ENCODE measurements at places on chromosomes 16 and 17.

DNA sequence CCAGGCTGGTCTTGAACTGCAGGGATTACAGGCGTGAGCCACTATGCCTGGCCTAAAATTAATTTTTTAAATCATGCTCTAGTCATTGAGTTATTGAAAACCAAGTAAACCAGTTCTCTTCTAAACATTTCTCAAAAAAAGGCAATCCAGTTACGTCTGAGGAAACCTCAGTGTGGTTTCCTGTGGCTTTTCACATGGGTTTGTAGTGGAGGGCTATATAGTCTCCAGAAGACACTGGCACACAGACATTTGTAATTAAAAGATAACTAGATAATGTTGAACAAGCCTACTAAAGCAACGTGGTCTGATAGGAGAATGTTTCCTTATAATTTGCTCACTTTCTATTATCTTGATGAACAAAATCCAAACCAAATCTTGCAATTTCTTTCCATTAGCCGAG is 5.2 kb upstream of the TOB1 start:
- DNase-seq, result no peak

DNA sequence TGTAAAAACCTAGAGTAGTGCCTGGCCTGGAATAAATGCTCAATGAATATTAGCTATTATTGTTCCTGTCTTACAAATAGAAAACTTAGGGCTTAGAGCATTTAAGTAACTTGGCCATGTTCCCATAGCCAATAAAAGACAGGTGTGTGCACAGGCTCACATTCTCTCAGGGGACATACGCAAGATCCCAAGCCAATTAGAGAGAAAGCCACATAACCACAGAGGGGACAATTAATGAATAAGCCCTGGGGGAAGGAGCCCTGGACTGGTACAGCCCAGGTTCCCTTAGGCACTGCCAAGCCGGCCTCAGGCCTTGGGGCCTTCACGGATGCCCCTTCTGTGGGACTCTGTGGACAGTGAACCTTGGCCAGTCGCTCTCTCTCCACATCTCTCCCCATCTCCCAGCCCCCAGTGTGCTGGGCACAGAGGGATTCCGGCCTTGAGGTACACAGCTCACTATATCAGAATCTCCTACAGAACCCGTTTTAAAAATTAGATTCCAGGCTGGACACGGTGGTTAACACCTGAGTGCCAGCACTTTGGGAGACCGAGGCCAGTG is 27.3 kb upstream of the ABCC12 start:
- no peak for DNase-seq

- no peak for DNase-seq
These were observed 171.7 kb downstream of the KATNIP start for GRCh38 chr16:27721531-27722181.

GRCh38 chr17:72370819-72371218 is 250.0 kb downstream of the SOX9 start:
- DNase-seq, result no peak

GRCh38 chr16:73152386-73153125 is 104.6 kb upstream of the ZFHX3 start:
- no peak for DNase-seq

- no peak for DNase-seq
These were observed 922 bp upstream of the MRPL58 start for GRCh38 chr17:75011401-75012095.

GRCh38 chr17:40283662-40284061 is 4.0 kb upstream of the CDC6 start:
- peak; percentile 91 for DNase-seq

DNA sequence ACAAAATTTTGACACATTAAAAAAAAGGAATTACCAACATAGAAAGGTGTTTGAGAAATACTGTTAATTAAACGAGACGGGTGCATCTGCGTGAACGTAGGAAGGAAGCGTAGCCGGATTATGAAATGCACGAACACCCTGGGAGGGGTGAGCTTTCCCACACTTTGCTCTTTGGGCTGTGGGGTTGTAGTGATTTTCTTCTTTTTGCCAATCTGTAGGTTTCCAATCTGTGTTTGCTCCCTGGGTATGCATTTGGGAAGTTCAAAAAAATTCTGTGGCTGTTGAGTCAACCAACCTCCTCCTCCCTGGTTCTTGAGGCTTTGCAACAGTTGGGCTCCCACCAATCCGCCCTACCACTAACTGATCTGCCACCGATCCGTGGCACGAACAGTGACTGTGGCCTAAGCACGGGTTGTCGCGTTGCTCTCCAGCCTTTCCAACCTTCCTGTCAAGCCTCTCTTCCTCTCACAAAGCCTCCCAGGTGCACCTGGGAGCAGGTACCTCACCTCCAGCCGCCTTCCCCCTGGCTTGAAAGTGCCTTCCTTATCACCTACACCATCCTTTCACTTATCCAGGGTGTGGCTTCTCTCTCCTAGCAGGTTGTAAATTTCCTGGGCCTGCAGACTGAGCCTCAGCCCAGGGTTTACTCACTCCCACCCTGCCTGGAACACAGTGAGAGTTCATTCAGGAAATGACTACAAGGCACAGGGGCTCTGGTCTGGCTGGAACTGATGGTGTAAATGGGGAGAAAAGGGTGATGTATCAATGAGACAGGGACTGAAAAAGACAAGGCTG is 16.6 kb downstream of the RTN4RL1 start:
- DNase-seq, result no peak

DNA sequence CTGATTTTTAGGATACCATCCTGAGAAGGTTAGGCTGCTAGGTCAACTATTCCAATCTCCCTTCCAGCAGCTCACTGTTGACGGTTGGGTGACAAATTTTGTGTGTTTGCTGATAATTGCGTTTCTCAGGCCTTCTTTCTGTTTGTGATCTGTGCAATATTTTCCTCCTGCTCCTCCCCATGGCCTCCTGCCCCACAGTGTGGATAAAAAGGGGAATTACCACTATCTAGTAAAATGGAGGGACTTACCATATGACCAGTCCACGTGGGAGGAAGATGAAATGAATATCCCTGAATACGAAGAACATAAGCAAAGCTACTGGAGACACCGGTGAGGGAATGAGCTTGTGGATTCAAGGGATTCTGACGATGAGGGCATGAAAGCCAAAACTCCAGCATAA is 9.2 kb downstream of the CHD3 start:
- DNase-seq, result no peak

- DNase-seq, result no peak
These were observed 161.4 kb upstream of the CHMP6 start for GRCh38 chr17:80830020-80830780.

All from epithelial cell of prostate (primary cell).